ENCODE measurements at places on chromosomes 12 and 14. TPM values are rescaled to one million over a fixed set of nuclear protein-coding genes. Genes with fewer than 3 reads are reported as not detected.
A peak's percentile ranks its signal among the peaks of the same experiment; 100 is the strongest.

DNA sequence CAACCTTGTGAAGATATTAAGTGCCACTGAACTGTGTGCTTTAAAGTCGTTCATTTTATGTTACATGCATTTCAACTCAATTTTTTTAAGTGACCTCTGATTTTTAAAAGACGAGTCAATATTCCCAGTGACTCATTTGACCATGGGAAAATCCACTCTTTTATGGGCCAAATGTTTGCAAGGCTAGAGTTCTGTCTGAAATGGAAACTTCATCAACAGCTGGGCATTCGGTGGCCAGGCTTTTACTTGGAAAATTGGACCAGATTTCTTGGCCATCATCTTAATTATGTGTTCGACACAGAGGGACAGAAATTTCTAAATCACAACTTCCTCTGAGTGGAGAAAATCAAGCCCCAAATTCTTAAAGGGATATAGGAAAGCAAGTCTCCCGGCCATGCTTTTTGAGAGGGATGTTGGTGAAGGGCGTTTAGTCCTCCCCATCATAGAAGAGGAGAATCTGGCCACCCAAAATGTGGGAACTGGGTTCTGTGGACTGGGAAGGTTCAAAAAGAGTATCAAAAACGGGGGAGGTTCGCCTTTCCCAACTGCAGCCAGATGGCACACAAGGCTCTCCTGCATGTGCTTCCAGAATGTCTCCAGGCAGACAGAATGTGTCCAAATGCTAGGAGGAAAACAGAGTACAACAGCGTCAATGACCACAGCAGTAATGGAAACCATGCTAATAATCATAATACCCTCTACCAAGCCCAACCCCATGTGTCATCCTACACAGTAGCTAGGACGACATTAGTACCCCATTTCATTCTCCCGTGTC lies 40.9 kb upstream of the FZD10 start:
- no peak for DNase-seq

- no peak for DNase-seq
Observed at GRCh38 chr12:86950043-86950442, 693.9 kb upstream of the MGAT4C start.

- no peak for DNase-seq
Observed at GRCh38 chr12:15839041-15839440, 43.1 kb upstream of the STRAP start.

DNA sequence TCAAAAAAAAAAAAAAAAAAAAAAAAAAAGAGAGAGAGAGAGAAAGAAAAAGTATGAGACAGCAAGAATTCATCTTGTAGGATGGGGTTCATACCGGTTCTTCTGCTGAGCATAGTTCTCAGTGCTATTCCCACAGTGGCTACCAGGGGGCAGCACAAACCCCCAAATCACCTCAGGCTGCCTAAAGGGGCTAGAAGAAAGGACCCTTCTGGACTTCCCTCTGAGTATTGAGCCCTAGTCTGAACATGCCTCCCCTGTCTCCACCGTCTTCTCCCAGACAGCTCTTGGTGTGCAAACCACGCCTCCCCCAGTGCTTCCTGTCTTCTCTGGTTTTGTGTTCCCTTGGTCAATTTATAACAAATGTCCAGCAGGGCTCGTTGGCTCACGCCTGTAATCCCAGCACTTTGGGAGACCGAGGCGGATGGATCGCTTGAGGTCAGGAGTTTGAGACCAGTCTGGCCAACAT lies 31.3 kb upstream of the SMUG1 start:
- peak; percentile 74 for DNase-seq

GRCh38 chr12:24415934-24416333 lies 466.5 kb upstream of the SOX5 start:
- no peak for DNase-seq

DNA sequence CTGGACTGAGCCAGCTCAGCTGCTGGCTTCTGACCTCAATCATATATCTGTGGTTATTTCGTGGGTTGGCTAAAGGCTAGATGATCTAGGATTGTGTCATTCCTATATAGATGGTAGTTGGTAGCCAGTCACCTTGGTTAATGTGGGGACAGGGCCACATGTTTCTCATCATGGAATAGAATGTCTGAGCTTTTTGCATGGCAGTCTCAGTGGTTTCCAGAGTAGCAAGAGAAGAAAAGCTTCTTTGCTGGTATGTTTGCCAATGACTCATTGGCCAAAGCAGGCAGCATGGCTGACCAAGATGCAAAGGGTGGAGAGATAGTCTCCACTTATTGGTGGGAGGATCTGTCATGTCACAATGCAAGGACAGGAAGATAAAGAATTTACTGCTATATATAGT lies 746.4 kb upstream of the FLRT2 start:
- no peak for DNase-seq

KRT2 gene
- polyA plus RNA-seq = not detected

SLC38A4 gene
- polyA plus RNA-seq = 2.3 TPM

SLC39A5 gene
- polyA plus RNA-seq = not detected

DNA sequence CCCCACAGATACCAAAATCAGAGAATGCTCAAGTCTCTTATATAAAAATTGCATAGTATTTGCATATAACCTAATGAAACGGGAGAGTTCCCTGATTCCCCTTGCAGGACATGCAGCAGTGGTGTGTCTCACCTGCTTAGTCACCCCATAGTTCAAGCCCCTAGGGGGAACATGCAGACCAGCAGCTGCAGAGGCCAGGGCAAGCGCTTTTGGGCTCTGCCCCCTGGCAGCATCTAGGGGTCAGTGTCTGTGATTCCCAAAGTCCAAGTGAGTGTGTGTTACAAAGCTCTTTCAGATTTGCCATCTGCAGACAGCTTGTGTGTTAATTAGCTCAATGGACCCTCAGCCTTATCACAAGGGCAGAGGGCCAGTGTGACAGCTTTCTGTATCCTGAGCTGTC lies 110.1 kb downstream of the DNAI7 start:
- DNase-seq = no peak

GRCh38 chr12:64669270-64669842 lies 59.1 kb downstream of the RASSF3 start:
- DNase-seq = peak; percentile 11

- no peak for DNase-seq
Observed at GRCh38 chr12:1826867-1827705, 6.7 kb downstream of the LRTM2 start.

SELPLG gene
- polyA plus RNA-seq = 10.8 TPM

DNA sequence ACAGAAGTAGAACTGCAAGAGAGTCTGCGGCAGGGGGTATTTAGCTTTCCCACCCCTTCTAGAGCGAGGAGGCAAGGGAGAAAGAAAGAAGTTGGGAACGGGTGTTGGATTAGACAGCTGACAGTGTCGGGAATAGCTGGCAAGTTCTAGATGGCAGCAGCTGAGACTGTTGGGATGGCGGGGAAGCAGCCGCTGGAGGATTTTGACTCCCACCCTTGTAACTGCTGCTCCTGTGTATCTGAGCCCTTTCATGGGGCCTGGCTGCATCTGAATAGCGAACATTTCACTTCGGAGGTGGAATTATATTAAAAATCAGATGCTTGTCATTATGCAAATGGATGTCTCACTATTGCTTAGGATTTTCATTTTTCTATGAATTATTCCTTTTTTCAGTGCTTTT lies 104.6 kb downstream of the AACS start:
- no peak for DNase-seq

Measured in IMR-90 (cell line).